ENCODE measurements at places on chromosomes 12 and 14.

GRCh38 chr12:44858226-44858855 is 17.8 kb downstream of the NELL2 start:
- DNase-seq: no peak

DNA sequence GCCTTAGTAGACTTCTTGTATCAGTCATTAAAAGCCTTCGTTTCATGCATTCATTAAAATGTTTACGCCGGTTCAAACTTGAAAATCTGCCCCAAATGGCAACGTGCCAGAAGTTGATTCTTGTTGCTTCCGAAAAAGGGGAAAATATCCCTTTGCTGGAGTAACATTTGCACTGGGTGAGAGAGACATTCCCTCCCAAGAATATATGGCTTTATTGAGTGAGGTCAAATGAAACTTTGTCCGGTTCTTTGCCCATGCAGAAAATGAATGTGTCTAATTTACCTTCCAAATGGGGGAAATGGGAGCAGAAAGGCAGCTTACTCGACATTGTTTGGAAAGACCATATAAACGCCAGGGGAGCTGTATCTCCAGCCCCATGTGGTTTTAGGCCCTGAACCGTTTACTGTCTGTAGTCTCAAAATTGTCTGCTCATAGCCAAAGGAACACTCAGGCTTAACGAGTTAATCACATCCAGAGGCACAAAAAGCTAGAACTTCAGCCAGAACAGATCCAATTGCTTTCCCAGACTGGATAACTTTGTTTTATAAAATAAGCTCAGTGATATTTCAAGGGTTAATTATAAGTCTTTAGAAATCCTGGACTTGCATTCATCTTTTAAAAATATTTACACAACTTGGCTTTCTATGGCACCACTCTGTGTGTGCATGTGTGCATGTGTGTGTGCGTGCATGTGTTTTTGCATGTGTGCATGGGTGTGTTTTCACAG is 2.9 kb upstream of the EMP1 start:
- no peak for DNase-seq

- DNase-seq: no peak
These were observed 15.5 kb downstream of the KIF21A start for GRCh38 chr12:39427360-39427808.

GRCh38 chr12:128224226-128224625 is 42.7 kb upstream of the TMEM132C start:
- DNase-seq: no peak

GRCh38 chr12:107042801-107043200 is 50.5 kb downstream of the CRY1 start:
- DNase-seq: no peak

DNA sequence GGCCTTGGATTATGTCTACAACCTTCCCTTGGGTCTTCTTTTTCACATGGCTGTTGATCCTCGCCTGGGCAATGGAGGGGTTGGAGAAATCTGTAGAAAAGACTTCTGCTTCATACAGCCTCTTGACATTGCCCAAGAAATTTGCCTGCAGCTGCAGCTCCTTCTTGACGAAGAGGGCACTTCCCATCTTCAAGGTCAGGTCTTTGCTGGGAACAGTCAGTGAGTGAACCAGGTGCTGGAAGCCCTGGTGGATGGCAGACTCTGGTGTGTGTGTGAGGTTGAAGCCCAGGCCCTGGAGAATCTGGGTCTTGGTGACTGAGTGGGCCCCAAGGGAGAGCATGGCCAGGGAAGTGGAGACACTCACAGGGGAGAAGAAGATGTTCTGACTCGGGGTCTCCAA is 6.7 kb downstream of the SERPINA9 start:
- DNase-seq: no peak

DNA sequence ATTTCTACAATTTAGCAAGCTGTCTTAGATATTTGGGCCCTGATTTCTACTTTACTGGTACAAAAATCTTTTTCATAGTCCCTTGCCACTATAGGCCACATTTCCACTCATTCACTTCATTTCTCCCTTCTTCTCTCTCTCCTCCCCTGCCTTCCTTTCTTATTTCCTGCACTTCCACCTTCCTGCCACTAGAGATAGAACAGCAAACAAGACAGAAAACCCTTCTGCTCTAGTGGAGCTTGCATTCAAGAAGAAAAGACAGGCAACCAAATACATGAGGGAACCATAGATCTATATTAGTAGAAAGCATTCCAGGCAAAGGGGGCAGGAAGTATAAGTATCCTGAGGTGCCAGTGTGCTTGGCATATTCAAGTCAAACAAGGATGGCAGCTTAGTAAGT is 623.5 kb downstream of the FLRT2 start:
- DNase-seq: no peak

DNA sequence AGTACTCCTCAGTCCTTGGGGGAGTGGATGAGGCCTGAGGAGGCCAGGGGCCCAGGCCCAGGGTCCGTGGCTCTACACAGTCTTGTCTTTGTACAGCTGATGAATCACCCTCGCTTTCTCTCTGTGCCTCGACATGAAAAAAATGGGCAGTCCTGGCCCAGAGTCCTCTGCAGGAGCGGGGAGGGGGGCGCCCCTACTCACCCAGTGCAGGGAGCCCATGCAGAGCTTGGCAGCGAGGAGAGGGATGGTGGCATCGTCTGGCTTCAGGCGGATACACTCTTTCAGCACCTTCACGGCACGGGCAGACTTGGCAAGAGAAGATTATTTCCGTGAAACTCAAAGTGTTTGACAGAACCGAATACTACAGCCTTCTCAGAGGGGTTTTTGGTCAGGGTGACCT is 159.3 kb downstream of the TTC7B start:
- DNase-seq: no peak

DNA sequence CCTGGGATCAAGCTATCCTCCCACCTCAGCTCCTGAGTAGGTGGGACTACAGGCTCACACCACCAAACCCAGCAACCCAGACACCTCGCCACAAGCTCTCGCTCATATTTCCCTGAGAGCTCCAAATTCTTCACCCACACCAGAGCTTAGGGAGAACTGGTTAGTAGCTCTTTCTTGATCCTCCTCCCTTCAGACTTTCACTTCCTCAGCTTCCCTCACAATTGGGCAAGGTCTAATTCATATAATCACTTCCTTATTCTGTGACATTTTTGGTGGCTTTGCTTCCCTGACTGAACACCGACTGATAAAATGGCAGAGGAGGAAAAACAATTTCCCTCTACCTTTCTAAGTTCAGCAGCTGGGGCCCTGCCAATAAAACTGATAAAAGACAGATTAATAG is 88.5 kb downstream of the GXYLT1 start:
- no peak for DNase-seq

DNA sequence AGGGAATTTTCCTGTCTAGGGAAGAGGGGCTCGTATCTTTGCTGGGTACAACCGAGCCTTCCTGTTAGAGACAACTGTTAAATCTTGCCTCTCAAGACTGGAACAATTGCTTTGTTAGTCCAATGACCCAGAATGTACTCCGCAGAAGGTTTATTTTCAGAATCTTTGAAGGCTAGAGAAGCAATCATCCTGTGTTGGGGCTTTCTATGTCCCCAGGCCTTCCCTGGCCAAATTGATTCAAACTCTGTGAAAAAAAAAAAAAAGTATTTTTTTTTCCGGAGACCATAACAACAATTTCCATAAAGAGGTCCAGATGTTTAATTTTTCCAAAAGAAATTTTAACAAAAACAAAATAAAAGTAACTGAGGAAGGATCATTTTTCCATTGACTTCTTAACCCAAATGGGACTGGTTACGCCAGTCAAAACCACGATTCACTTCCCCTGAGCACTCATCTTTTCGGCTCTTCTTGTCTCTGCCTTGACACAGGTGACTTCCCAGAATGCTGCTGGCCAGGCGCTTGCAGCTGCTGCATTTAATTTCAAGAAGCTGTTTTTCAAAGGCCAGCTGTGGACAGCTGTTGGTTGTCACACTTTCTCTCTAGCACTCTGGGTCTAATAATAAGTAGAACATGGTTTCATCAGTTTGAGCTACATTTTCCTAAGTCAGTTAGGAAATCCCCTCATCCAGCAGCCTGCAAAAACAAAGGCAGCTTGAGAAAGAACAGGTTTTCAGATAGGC is 81.6 kb upstream of the MANSC4 start:
- DNase-seq: no peak

DNA sequence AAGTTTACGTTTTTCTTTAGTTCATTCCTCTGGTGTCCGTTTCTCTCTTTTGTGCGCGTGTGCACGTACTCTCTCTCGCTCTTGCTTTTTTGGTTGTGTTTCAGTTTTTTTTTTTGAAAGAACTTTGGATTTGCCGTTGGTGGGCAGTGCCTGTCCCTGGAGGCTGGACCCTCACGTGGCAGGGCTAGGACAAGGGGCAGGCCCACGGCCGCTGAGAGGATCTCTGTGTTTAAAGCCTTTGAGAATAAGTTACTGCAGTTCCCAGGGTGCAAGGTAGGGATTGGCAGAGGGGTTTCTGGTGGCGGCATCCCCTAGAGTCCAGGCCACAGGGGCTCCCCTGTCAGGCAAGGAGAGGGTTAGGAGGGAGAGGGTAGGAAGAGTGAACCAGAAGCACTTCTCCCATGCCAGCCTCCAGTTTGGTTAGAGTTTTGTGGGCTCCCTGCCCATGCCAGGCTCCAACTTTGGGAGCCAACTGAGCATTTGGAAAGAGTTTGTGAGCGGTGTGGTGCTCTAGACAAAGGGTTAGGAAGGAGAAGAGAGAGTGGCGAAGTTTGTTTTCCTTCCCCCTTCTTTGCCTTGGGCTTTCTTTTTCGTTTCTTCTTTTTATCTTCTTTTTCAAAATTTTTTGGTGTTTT is 30.5 kb downstream of the ZFHX2 start:
- DNase-seq: no peak

DNA sequence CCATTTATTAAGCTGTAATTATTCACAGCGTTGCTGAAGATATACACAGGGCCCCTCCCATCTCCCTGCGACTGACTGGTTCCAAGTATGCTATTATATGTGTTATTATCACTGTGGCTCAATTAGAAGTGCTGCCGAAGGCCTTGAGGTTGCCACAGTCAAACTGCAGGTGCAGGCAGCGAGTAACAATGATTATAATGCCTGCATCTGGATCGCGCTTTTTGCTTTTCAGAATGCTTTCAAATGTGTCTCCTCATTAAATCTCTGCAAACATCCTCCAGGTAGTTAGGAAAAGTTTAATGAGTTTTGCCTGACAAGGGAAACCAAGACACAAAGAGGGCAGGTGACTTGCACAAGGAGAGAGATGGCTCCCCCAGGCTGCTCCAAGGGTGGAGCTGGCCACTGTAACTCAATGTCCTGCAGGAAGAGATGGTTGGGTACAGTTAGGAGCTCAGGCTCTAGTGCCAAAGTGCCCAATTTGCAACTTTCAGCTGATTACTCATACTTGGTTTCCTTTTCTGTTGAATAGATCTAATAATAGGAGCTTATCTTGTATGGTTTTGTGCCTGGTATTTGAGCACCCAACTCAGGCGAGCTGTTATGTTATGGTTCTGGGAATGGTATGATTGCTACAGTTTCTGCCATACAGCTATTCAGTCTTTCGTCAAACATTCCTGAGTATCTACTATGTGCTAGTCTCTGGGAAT is 1.7 kb upstream of the SYNE3 start:
- no peak for DNase-seq

GRCh38 chr12:107666009-107666408 is 19.6 kb upstream of the PWP1 start:
- DNase-seq: no peak

- DNase-seq: no peak
These were observed 13.8 kb downstream of the TESPA1 start for GRCh38 chr12:54970741-54971140.

- no peak for DNase-seq
These were observed 58.7 kb upstream of the RD3L start for GRCh38 chr14:104001003-104001402.

DNA sequence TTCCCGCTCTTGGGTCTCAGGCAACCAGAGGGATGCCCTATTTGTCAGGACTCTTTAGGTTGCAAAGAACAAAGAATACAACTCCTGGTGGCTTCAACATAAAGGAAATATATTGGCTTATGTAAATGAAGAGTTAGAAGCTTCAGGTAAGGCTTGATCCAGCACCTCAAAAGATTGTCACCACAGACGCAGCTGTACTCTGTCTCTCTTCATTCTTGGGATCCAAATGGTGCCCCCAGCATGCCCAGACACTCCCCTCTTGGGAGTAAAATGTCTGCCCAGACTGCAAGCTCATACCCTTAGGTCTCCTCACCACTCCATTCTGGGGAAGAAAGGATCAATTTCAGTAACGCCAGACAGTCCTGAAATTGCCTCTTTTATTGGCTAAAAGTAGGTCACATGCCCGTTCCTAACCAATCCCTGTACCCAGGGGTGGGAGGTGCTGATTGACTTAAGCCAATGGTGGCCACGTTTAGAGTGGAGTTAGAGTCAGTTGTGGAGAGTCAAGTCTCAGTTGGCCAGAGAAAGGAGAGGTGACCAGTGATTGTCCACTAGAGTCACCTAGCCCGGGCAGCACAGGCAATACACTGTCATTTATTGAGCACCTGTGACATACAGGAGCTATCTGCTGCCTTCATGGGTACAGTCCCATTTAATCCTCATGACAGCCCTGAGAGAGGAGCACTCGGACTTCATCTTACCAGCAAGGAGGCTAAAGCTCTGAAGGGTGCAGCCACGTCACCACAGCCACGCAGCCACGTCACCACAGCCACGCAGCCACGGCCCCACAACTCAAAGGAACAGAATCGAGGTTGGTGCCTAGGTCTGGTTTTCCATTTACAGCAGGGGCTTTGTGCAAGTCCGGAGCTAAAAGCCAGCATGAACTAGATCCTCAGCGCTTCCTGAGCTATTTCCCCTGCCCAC is 19.7 kb upstream of the BEGAIN start:
- DNase-seq: no peak

DNA sequence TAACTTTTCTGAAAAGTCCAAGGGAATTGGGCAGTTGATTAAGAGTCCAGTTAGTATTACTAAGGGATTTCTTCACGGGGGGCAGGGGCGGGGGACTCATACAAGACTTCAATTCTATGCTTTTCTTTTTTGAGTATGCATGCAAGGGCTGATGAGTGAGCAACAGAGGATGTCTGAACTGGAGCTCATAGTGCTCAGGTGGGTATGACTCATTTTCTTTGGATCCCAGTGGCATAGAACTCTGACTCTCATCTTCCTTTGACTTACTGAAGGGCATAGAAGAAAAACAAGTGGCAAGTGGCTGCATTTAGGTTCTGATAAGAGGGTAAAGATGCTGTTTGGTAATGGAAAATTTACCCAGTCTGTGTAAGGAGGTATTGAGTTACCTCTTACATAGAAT is 749.2 kb downstream of the NOVA1 start:
- no peak for DNase-seq

DNA sequence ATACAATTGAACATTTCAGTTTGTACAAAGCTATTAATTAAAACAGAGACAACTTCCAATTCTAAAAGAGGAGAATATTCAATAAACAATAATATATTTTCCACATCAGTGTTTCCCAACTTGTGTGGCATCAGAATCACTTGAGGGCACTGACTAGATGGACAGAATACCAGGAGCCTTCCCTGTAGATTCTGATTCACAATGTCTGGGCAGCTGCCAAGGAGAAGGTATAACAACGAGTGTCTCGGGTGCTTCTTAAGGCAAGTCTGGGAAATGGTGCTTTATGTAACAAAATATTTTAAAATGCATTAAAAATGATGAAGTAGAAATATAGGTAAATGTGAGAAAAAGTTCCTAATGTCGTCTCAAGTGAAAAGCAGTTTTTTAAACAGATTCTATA is 26.2 kb downstream of the GALC start:
- no peak for DNase-seq

All from NCI-H187 (cell line).